ENCODE measurements at places on chromosomes 2 and 18.

GRCh38 chr2:164430166-164430783 is 191.0 kb downstream of the GRB14 start:
- DNase-seq, result no peak

GRCh38 chr2:120802158-120802557 is 66.5 kb downstream of the GLI2 start:
- DNase-seq, result no peak

- DNase-seq, result peak; percentile 59
These were observed 3.2 kb downstream of the TEKT4 start for GRCh38 chr2:94874277-94874997.

- DNase-seq, result no peak
These were observed 221.5 kb downstream of the EPHA4 start for GRCh38 chr2:221350616-221351015.

- no peak for DNase-seq
These were observed 153.9 kb upstream of the NDUFV2 start for GRCh38 chr18:8948471-8949149.

DNA sequence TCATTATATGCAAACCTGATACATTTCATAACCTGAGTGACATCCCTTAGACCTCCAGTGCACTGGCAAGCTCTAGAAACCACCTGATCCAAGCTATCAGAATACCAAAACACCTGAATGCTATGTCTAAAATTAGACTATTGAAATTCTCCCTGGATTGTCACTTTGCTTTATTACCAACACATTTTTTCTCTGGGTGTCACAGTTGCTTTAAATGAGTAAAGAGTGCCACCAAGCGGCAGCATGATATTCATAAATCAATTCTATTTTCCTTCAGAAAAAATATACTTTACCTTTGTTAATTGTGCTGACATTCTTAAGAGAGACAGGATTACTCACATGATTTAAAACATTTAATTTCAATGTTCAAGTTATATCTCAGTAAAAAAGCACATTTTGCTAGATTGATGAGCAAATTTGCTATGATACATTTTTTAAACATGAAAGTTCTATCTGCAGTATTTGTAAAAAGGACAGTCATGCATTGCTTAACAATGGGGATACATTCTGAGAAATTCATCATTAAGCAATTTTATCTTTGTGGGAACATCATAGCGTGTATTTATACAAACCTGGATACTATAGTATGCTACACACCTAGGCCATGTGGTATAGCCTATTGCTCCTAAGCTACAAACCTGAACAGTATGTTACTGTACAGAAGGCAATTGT is 338.4 kb upstream of the SLC39A10 start:
- DNase-seq, result no peak

- no peak for DNase-seq
These were observed 1867.9 kb upstream of the LRRTM1 start for GRCh38 chr2:82172483-82172882.

DNA sequence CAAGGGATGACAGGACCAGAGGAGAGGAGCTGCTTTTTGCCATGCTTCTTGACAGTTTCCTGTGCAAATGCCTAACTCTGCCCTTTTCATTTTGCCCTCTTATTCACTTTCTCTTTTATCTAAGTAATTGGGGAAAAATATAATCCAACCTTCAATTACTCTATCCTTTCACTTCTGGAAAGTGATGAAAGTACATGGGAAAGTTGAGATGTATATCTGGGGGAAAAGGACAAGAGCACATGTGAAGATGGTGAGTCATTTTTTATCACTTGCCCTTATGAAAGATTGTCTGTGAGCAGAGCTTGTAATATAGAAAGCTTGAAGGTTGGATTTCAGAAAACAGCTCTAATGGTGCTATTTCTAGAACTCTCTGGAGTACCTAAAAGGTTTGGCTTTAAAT is 1070.7 kb downstream of the CNTNAP5 start:
- DNase-seq, result no peak

GRCh38 chr18:73318739-73319479 is 451.1 kb upstream of the NETO1 start:
- DNase-seq, result no peak

GRCh38 chr2:219612577-219613286 is 14.7 kb upstream of the SLC4A3 start:
- no peak for DNase-seq

GRCh38 chr2:171575606-171576005 is 53.3 kb downstream of the CYBRD1 start:
- DNase-seq, result no peak

DNA sequence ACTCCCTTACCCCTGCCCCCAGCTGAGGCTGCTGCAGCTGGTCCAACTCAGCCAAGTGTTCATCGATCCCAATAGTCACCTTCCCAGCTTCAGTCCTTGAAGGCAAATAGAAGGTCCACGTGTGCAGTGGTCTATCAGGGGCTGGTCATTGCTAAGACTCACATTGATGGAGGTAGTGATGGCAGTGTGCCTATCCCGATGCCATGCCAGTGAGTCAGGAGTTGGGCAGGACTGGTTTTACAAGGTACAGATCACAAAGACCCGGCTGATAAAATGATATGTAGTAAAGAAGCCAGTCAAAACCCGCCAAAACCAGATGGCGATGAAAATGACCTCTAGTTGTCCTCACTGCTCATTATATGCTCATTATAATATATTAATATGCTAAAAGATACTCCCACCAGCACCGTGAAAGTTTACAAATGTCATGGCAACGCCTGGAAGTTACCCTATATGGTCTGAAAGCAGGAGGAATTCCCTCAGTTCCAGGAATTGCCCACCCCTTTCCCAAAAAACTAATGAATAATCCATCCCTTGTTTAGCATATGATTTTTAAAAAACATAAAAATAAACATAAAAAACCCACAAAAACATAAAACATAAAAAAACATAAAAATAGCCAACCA is 2.9 kb upstream of the C2orf80 start:
- DNase-seq, result no peak

DNA sequence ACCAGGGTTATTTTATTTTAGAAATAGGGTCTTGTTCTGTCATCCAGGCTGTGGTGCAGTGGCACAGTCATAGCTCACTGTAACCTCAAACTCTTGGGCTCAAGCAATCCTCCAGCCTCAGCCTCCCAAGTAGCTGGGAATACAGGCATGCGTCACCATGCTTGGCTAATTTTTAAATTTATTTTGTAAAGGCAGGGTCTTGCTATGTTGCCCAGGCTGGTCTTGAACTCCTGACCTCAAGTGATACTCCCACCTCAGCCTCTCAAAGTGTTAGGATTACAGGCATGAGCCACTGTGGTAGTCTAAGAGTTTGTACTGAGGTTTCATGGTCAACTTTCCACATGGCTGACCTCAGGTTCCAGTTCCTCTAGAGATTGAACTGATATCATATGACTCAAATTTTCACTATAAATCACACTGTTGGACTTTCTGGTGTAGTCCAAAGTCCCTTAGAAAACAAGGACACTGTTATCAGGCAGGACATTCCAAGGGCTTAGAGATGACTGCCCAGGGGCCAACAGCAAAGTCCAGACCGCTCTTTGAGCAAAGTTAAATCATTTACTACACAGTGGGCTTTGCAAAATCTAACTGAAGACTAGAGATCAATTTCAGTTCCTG is 82.0 kb upstream of the MEX3C start:
- DNase-seq, result no peak

GRCh38 chr2:108384662-108385393 is 7.1 kb downstream of the SULT1C4 start:
- DNase-seq, result no peak

GRCh38 chr2:66456183-66457041 is 21.5 kb downstream of the MEIS1 start:
- no peak for DNase-seq

DNA sequence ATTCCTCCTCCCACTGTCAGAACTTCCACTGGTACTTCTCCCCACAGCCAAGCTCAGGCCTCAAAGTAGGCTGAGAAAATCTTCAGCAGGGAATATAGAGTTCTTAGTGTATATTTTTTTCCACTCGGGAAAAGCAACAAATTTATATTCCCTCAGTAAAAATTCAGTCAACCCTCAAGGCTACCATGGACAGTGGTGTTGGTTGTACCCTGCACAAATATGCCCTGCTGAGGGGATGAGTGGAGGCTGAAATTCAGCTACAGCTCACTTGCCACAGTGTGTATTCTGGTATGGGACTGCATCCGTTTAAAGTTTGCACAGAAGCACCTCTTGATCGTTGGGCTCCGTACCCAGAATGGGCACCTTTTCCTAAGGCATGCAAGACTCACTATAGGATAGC is 90.8 kb upstream of the LGALSL start:
- no peak for DNase-seq

DNA sequence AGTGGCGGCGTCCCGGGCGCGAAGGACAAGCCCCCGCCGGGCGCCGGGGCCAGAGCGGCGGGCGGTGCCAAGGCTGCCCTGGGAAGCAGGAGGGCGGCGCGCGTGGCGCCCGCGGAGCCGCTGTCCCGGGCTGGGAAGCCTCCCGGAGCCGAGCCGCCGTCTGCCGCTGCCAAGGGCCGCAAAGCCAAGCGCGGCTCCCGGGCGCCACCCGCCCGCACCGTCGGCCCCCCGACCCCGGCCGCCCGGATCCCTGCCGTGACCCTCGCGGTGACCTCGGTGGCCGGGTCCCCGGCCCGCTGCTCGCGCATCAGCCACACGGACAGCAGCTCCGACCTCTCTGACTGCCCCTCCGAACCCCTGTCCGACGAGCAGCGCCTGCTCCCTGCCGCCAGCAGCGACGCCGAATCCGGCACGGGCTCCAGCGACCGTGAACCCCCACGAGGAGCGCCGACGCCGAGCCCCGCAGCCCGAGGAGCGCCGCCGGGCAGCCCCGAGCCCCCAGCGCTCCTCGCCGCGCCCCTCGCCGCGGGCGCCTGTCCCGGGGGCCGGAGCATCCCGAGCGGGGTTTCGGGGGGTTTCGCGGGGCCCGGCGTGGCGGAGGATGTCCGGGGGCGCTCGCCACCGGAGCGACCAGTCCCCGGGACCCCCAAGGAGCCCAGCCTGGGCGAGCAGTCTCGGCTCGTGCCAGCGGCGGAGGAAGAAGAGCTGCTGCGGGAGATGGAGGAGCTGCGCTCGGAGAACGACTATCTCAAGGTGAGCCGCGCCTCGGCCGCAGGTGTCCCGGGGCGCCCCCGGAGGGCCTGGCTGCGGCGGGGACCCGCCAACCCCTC is 820 bp downstream of the MTCL1 start:
- DNase-seq, result no peak

DNA sequence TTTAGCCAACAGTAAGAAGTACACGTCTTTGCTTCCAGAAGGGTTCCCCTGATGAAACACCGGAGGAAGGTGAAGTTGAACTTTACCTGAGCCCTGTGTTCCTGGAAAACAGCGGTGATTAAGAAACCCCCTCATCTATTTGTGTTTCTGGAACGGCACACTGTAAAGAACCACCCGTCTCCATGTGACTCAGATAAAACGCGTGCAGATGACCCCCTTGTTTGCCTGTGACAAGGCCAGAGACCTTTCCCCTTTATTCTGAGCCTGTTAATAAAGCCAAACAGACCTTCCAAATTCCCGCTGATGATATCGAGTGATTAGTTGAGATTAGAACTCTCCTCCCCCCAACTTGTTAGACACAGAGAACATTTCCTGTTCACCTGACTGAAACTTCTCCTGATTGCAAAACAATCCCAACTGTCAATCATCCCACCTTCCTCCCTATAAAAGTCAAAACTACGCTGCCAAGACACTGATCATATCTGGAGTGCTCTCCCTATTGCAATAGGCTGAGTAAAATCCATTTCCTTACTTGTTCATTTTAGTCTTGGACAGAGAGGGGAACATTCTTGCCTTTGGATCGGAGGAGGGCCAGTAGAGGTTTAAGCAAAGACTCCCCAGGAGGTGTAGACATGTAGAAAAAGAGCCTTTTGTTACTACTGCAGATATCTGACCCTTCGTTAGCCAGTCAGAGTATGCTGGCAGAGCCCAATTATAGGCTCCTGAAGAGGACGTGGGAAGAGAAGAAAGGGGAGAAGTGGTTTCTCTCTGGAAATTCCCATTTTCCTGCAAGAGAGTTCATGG is 914 bp upstream of the IWS1 start:
- DNase-seq, result no peak

DNA sequence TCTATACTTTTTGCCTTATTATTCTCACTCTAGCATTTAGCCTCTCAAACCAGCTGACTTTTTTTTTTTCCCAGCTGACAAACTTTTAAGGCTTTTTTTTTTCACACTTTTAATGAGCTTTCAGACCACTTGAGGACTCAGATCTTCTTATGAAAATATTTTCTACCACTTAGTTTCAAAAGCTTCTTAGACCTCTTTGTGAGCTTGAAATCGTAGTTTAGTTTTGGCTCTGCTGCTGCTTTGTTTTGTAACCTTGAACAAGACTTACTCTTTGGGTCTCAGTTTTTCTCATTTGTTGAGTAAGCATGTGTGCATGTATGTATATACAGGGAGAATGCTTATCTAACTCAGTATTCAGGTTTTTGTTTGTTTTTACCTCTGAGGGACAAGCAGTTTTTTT is 3.5 kb downstream of the NBEAL1 start:
- DNase-seq, result no peak

DNA sequence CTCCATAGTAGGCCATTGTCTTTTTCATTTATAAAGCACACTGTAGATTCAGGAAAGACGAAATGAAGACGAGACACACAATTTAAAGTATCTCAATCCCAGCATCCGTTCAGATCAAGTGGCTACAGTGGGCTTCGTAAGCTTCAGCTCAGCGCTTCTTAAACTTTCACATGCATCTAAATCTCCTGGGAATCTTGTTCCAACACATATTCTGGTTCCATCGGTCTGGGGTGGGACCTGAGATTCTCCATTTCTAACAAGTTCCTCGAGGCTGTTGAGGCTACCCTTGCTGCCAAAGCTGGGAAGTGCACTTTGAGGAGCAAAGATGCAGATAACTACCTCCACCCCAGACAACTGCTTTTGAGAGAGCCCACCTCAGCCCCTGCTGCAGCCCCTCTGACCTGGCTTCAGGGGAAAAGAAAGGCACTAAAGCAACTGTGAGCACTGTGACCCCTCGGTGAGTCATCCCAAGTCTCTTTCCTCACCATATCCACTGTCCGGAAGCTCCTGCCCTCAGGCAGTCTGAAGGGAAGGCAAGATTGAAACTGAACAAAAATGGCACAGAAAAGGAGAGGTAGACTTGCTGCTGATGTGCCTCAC is 201.1 kb upstream of the FBXO11 start:
- DNase-seq, result peak; percentile 86

GRCh38 chr2:74178211-74179062 is at the start of gene MOB1A:
Gene MOB1A (minus strand): TSS chr2:74178879. CDS start chr2:74178674, 205 bp downstream.
- peak; percentile 97 for DNase-seq

- no peak for DNase-seq
These were observed 47.4 kb downstream of the PTRHD1 start for GRCh38 chr2:24745825-24746224.

- DNase-seq, result no peak
These were observed 71.7 kb downstream of the MYOM1 start for GRCh38 chr18:3147935-3148554.

- DNase-seq, result no peak
These were observed 237.3 kb downstream of the C1D start for GRCh38 chr2:67825476-67825875.

DNA sequence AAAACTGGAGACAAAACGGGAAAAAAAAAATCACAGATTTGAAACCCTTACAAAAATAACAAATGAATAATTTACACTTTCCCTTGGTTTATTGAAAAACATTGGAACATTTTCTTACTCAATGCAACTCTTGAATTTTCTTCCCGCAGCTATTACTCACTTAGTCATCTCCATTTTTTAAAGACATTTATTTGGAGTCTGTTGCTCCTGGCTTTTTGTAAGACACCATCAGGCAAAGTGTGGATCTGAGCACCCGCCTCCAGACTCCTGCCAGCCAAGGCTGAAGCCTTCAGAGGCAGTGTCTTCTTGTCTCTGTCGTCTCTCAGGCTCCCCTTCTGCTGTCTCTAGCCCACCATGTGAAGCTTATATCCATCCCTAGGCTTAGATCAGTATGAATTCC is 46.2 kb downstream of the TRIB2 start:
- no peak for DNase-seq
